ENCODE measurements at places on chromosomes 1 and 21. TPM values are rescaled to one million over a fixed set of nuclear protein-coding genes. Genes with fewer than 3 reads are reported as not detected.

CFHR4 gene
- not detected for total RNA-seq

- H3K27ac ChIP-seq: no peak overlapping the region
- no peaks in the 10 kb centered on the region for H3K4me1 ChIP-seq
- H3K27me3 ChIP-seq: no peaks in the 10 kb centered on the region
- H3K36me3 ChIP-seq: no peaks in the 10 kb centered on the region
Measured at GRCh38 chr1:86273066-86273465, 116.5 kb upstream of the COL24A1 start.

- H3K27me3 ChIP-seq: peaks cover 6% of the 10 kb centered on the region
- DNase-seq: no peak
- H3K4me3 ChIP-seq: no peak overlapping the region
- peaks cover 25% of the 10 kb centered on the region for H3K4me1 ChIP-seq
- peaks cover 17% of the 10 kb centered on the region for H3K36me3 ChIP-seq
Measured at GRCh38 chr1:228214921-228215662, 7.2 kb downstream of the OBSCN start.

AMY1C gene
- not detected for total RNA-seq

DNA sequence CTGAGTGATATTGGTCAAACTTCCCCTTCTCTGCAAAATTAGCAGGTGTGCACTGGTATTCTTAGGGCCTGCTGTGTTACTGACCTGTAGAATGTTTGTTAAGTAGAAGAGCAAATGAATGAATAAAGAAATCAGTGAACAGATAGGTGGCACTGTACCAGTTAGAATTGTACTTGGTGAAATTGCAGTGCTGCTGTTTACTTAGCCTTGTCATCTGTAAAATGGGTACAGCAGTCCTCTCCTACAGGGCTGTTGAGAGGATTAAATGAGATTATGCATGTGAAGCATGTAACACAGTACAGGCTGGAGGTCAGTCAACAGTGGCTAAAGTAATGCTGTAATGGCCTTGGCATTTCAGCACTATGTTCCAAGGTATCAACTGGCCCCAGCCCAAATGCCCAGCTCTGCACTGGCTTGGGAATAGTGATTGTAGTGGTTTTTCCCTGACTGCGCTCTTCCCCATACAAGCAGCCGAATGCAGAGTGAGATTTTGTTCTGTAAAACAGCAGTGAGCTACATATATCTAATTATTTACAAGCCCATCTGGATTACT, 10.5 kb downstream of the VANGL1 start:
- no peak overlapping the region for H3K27ac ChIP-seq
- DNase-seq: no peak
- H3K4me3 ChIP-seq: no peak overlapping the region
- H3K27me3 ChIP-seq: no peaks in the 10 kb centered on the region
- H3K4me1 ChIP-seq: peaks cover 16% of the 10 kb centered on the region

TTC34 gene
- 1.6 TPM for total RNA-seq

- H3K4me1 ChIP-seq: no peaks in the 10 kb centered on the region
- no peak overlapping the region for H3K27ac ChIP-seq
- no peak for DNase-seq
- peaks cover 21% of the 10 kb centered on the region for H3K27me3 ChIP-seq
- no peak overlapping the region for H3K4me3 ChIP-seq
- H3K36me3 ChIP-seq: no peaks in the 10 kb centered on the region
Measured at GRCh38 chr1:17700945-17701810, 54.0 kb upstream of the ACTL8 start.

- no peaks in the 10 kb centered on the region for H3K36me3 ChIP-seq
- no peak for DNase-seq
- H3K4me1 ChIP-seq: no peaks in the 10 kb centered on the region
Measured at GRCh38 chr1:143672983-143673382, 298.8 kb downstream of the FAM72C start.

GRCh38 chr1:156319664-156320063, 18.4 kb downstream of the CCT3 start:
- no peak for DNase-seq
- H3K4me1 ChIP-seq: no peaks in the 10 kb centered on the region
- H3K36me3 ChIP-seq: peaks cover 20% of the 10 kb centered on the region
- H3K27ac ChIP-seq: no peak overlapping the region
- H3K27me3 ChIP-seq: no peaks in the 10 kb centered on the region
- H3K4me3 ChIP-seq: no peak overlapping the region

ERG gene
- 0.54 TPM for total RNA-seq

DNA sequence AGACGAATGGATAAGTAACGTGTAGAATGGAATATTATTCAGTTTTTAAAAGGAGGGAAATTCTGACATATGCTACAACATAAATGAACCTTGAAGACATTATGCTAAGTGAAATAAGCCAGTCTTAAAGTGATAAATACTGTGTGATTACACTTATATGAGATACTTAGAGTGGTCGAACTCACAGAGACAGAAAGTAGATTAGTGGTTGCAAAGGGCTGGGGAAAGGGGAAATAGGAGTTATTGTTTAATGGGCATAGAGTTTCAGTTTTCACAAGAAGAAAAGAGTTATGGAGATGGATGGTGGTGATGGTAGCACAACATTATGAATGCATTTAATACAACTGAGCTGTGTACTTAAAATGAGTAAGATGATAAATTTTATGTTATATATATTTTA, 14.7 kb upstream of the AHCYL1 start:
- no peak overlapping the region for H3K4me3 ChIP-seq
- H3K4me1 ChIP-seq: no peaks in the 10 kb centered on the region
- H3K27me3 ChIP-seq: no peaks in the 10 kb centered on the region
- H3K36me3 ChIP-seq: no peaks in the 10 kb centered on the region

GRCh38 chr1:218643926-218644325, 298.8 kb downstream of the TGFB2 start:
- H3K4me1 ChIP-seq: no peaks in the 10 kb centered on the region
- H3K27ac ChIP-seq: no peak overlapping the region
- no peaks in the 10 kb centered on the region for H3K36me3 ChIP-seq
- no peak for DNase-seq

SPRR3 gene
- not detected for total RNA-seq

DNA sequence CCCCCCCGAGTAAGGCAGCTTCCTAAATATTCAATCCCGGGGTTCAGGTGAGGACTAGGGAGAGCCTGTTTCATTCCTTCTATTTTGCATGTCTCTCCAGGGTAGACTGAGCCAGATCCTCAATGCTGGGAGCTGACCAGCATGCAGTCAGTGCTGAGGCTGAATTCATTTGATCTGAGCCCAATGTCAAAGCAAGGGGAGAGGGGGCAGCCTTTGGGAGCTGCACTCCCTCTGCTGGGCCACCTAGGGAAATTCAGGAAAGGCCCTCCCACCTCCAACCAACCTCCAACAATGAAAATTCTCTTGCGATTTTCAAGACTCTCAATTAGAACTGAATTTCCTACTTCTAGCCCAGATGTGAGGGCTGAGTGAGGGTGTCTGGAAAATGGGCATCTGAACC, 371.2 kb downstream of the NPHP4 start:
- H3K4me1 ChIP-seq: no peaks in the 10 kb centered on the region
- H3K27me3 ChIP-seq: peaks cover 45% of the 10 kb centered on the region
- DNase-seq: no peak

DNA sequence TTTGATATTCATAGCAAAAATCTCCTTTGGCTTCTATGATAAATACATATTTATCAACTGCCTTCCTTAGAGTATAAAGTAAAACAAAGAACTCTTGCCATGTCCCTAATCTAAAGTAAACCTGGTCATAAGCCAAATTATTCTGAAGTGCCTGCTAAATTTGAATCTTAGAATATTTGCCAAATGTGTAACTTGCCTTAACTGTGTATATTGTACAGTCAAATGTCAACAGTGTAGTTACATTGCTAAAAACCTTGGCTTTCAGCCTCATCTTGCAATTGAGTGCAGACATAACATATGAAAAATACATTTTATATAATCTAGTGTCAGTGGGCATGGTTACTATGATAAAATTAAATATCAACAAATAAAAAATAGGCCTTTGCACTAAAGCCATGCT, 583.4 kb upstream of the ADAMTS5 start:
- no peaks in the 10 kb centered on the region for H3K4me1 ChIP-seq
- no peak for DNase-seq
- no peaks in the 10 kb centered on the region for H3K36me3 ChIP-seq

CHRM3 gene
- total RNA-seq: 0.03 TPM

DAB1 gene
- total RNA-seq: 1.5 TPM

DNA sequence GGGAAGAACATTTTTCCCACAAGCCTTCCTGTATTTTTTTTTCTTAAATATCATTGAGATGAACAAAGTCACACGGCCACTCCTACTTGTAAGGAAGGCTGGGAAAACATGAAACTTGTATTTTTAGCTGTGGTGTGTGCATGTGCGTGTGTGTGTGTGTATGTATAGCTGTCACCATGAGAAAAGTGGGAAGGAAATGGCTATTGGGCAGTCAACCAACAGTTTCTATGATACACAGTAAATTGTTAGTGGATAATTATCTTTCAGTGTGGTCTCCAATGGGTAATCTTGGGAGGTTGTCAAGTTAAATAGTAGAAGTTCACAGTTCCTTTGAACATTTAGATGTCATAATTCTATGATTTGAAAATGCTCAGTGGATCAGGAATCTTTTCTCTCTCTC, 132.7 kb upstream of the USP24 start:
- H3K4me1 ChIP-seq: no peaks in the 10 kb centered on the region
- H3K36me3 ChIP-seq: no peaks in the 10 kb centered on the region
- H3K27me3 ChIP-seq: peaks cover 3% of the 10 kb centered on the region
- no peak overlapping the region for H3K4me3 ChIP-seq

MANEAL gene
- 2.8 TPM for total RNA-seq

GRCh38 chr1:177472567-177472966, 301.8 kb downstream of the BRINP2 start:
- no peak for DNase-seq
- H3K27me3 ChIP-seq: no peaks in the 10 kb centered on the region
- H3K36me3 ChIP-seq: no peaks in the 10 kb centered on the region
- no peaks in the 10 kb centered on the region for H3K4me1 ChIP-seq

GRCh38 chr1:153392258-153392657, 1.4 kb upstream of the S100A8 start:
- no peaks in the 10 kb centered on the region for H3K4me1 ChIP-seq
- H3K27me3 ChIP-seq: no peaks in the 10 kb centered on the region
- no peak for DNase-seq
- no peak overlapping the region for H3K27ac ChIP-seq
- H3K36me3 ChIP-seq: no peaks in the 10 kb centered on the region

GRCh38 chr1:45568421-45568820, 15.4 kb upstream of the NASP start:
- H3K36me3 ChIP-seq: peaks cover 5% of the 10 kb centered on the region
- no peaks in the 10 kb centered on the region for H3K4me1 ChIP-seq
- no peak for DNase-seq
- H3K27me3 ChIP-seq: no peaks in the 10 kb centered on the region

- no peaks in the 10 kb centered on the region for H3K27me3 ChIP-seq
- DNase-seq: no peak
- H3K4me3 ChIP-seq: no peak overlapping the region
Measured at GRCh38 chr1:202689082-202689481, 21.2 kb downstream of the SYT2 start.

MYCL gene
- total RNA-seq: 0.38 TPM

LCE2A gene
- not detected for total RNA-seq

DNA sequence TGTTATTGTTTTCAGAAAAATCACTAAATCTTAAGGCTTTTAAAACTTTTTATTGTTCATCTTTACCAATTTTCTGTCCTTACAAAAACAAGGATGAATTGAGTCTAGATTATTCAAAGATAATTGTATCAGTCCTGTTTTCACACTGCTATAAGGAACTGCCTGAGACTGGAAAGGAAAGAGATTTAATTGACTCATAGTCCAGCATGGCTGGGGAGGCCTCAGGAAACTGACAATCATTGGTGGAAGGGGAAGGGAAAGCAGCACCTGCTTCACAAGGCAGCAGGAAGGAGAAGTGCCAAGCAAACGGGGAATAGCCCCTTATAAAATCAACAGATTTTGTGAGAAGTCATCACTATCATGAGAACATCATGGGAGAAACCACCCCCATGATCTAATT, 455.6 kb upstream of the ZP4 start:
- H3K27ac ChIP-seq: no peak overlapping the region
- no peak overlapping the region for H3K4me3 ChIP-seq
- H3K4me1 ChIP-seq: no peaks in the 10 kb centered on the region
- H3K36me3 ChIP-seq: no peaks in the 10 kb centered on the region
- no peak for DNase-seq

DNA sequence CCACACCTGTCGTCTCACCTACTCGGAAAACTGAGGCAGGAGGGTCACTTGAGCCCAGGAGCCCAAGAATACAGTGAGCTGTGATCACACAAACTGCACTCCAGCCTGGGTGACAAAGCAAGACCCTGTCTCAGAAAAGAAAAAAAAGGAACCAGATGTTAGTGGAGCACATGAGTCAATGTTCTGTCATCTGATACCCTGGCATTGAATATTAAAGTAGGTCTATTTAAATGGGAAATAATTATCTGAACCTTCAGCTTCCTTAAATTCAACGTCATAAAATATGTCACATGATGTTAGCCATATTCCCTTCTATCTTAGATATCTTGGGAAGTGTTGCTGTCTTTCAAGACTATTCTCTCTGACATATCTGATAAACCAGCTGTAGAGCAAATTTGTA, 47.3 kb downstream of the NCAM2 start:
- H3K36me3 ChIP-seq: no peaks in the 10 kb centered on the region
- H3K4me3 ChIP-seq: no peak overlapping the region
- no peaks in the 10 kb centered on the region for H3K27me3 ChIP-seq
- H3K27ac ChIP-seq: no peak overlapping the region

- no peak overlapping the region for H3K4me3 ChIP-seq
- H3K4me1 ChIP-seq: no peaks in the 10 kb centered on the region
- no peak overlapping the region for H3K27ac ChIP-seq
- H3K36me3 ChIP-seq: peaks cover 29% of the 10 kb centered on the region
- no peaks in the 10 kb centered on the region for H3K27me3 ChIP-seq
Measured at GRCh38 chr21:33968080-33968994, 52.7 kb upstream of the ATP5PO start.

- H3K4me3 ChIP-seq: no peak overlapping the region
- no peak for DNase-seq
- no peaks in the 10 kb centered on the region for H3K27me3 ChIP-seq
- H3K27ac ChIP-seq: no peak overlapping the region
- no peaks in the 10 kb centered on the region for H3K36me3 ChIP-seq
Measured at GRCh38 chr1:36380143-36380619, 5.5 kb downstream of the STK40 start.

DNA sequence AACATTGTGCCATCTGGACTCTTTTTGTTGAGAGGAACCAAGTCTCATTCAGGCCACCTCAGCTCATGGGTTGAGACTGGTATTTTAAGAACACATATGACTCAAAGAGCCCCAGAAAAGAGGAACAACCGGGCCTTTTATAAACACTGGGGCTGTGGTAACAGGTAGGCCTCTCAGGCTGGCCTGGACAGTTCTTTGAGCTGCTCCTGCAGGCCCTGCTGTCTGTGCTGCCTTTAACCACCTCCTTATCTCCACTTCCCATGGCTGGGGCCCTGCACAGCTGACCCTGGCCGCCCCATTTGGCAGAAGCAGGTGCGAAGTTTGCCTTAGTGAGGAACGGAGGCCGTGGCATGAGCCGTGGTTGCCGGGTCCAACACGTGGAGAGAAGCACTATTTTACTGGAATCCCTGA, 163.3 kb downstream of the RHOU start:
- no peaks in the 10 kb centered on the region for H3K36me3 ChIP-seq
- no peak for DNase-seq
- H3K4me3 ChIP-seq: no peak overlapping the region
- H3K27me3 ChIP-seq: no peaks in the 10 kb centered on the region
- peaks cover 2% of the 10 kb centered on the region for H3K4me1 ChIP-seq
